Adrenal gland (tissue), 19 donors: ENCODE measurements at places on chromosomes 6 and 20. TPM values are rescaled to one million over a fixed set of nuclear protein-coding genes. Genes with fewer than 3 reads are reported as not detected.

PCED1A gene
- 16.8 TPM for total RNA-seq

PSMB9 gene
- 32.0 TPM for total RNA-seq

CARMIL1 gene
- 36.2 TPM for total RNA-seq

OR2H1 gene
- total RNA-seq: not detected

TULP1 gene
- total RNA-seq: not detected

SNRPB2 gene
- 39.8 TPM for total RNA-seq

GJE1 gene
- total RNA-seq: not detected

- no peak overlapping the region for H3K27ac ChIP-seq
- no peaks in the 10 kb centered on the region for H3K36me3 ChIP-seq
- no peaks in the 10 kb centered on the region for H3K4me1 ChIP-seq
- DNase-seq: no peak
- no peaks in the 10 kb centered on the region for H3K27me3 ChIP-seq
These were observed 100.2 kb downstream of the PERP start for GRCh38 chr6:138007014-138007472.

GRCh38 chr20:38249536-38250310 is 10.8 kb downstream of the KIAA1755 start:
- DNase-seq: no peak
- H3K27me3 ChIP-seq: no peaks in the 10 kb centered on the region
- H3K4me3 ChIP-seq: no peak overlapping the region
- no peaks in the 10 kb centered on the region for H3K36me3 ChIP-seq
- no peak overlapping the region for H3K27ac ChIP-seq
- no peaks in the 10 kb centered on the region for H3K4me1 ChIP-seq

DNA sequence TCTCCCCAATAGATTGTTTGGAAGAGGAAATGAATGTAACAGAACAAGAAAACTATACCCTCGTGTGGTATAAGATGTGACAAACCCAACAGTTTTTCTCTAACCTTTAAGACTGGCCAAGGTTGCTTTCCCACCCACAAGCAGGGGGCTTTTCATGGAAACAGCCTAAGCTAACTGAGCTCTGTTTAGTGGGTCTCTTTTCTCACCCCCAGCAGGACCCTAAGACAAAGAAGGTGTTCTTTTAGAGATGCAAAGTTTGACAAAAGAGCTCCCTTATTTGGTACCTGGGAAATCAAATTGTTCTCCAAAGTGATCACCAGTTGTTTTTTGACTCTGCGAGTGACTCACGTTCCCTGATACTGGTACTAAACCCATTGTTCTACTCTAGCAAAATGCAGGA is 59.1 kb downstream of the MBOAT1 start:
- no peak for DNase-seq
- H3K27me3 ChIP-seq: no peaks in the 10 kb centered on the region
- no peaks in the 10 kb centered on the region for H3K36me3 ChIP-seq
- H3K27ac ChIP-seq: no peak overlapping the region
- no peak overlapping the region for H3K4me3 ChIP-seq

- no peak overlapping the region for H3K27ac ChIP-seq
- no peak for DNase-seq
- H3K36me3 ChIP-seq: no peaks in the 10 kb centered on the region
- H3K4me1 ChIP-seq: no peaks in the 10 kb centered on the region
- no peaks in the 10 kb centered on the region for H3K27me3 ChIP-seq
These were observed 40.6 kb upstream of the ECHDC1 start for GRCh38 chr6:127383988-127384387.

DNA sequence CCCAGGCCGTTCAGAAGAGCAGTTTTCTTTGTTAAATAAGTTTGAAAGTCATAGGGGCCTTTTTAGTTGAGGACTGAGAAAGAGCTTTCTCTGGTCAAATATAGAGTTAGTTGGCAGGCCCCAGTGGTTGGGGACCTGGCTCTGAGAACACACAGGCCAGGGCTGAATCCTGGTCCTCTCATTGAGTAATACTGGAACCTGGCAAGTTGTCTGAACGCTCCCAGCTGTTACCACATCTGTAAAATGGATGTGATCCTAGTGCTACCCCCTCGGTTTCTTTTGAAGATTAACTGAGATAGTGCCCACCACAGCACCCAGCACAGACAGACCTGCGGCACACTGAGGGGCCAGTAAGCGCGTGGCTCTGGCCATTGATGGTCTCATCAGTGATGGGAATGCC is 215.5 kb downstream of the ZDHHC14 start:
- H3K27me3 ChIP-seq: no peaks in the 10 kb centered on the region
- no peak for DNase-seq
- no peak overlapping the region for H3K4me3 ChIP-seq
- no peaks in the 10 kb centered on the region for H3K36me3 ChIP-seq
- no peak overlapping the region for H3K27ac ChIP-seq

- no peak overlapping the region for H3K27ac ChIP-seq
- no peaks in the 10 kb centered on the region for H3K36me3 ChIP-seq
- H3K4me3 ChIP-seq: no peak overlapping the region
- DNase-seq: no peak
These were observed 301.9 kb upstream of the SUPT3H start for GRCh38 chr6:45679631-45680030.

GRCh38 chr6:53664623-53665022 is 933 bp downstream of the KLHL31 start:
- H3K36me3 ChIP-seq: no peaks in the 10 kb centered on the region
- no peak overlapping the region for H3K27ac ChIP-seq
- H3K27me3 ChIP-seq: no peaks in the 10 kb centered on the region
- DNase-seq: no peak

DNA sequence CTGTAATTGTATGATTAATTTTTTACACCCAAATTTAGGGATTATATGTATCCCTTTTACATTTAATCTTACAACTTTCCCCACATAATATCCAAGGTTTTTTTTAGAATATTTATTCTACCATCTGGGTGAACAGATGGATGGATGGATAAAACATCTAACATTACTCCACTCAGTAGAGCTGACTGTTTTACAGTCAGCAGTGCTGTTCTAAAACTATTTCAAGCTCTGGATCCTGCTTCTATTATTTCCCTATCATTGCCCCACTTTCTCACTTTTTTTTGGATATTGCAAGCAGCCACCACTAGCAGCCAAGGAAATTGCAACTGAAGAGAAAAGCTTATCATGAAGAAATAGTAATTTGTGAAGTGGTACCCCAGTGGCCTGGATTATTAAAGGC is 173.7 kb downstream of the ARHGAP18 start:
- DNase-seq: no peak
- no peak overlapping the region for H3K4me3 ChIP-seq
- H3K36me3 ChIP-seq: no peaks in the 10 kb centered on the region
- no peaks in the 10 kb centered on the region for H3K27me3 ChIP-seq
- no peaks in the 10 kb centered on the region for H3K4me1 ChIP-seq
- no peak overlapping the region for H3K27ac ChIP-seq

DNA sequence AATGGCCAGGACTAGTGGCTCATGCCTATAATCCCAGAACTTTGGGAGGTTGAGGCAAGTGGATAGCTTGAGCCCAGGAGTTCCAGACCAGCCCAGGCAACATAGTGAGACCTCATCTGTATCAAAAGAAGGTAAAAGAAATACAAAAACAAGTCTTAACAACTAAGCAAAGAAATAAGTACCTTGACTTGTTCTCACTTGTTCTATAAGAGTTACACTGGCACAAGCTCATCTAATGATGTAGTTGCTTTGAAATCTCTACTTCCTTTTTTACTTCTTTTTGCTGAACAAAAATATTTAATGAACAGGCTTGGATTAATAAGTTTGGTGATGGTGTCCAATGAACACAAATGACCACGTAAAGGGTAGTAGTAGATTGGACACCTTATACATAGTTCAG is 72.2 kb downstream of the SGK1 start:
- H3K36me3 ChIP-seq: no peaks in the 10 kb centered on the region
- no peak for DNase-seq
- H3K4me1 ChIP-seq: peaks cover 32% of the 10 kb centered on the region
- H3K27ac ChIP-seq: no peak overlapping the region

DNA sequence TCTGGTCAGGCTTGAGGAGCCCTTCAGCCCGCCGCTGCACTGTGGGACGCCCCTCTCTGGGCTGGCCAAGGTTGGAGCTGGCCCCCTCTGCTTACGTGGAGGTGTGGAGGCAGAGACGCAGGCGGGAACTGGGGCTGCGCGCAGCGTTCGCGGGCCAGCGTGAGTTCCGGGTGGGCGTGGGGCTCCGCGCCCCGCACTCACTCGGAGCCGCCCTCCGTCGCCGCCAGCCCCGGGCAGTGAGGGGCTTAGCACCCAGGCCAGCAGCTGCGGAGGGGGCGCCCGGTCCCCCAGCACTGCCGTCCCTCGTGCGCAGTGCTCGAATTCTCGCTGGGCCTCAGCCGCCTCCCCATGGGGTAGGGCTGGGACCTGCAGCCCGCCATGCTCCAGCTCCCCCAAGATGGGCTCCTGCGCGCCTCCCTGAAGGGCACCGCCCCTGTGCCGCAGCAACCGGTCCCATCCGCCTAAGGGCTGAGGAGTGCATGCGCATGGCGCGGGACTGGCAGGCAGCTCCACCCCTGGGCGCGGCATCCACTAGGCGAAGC is 695.9 kb downstream of the EPHA7 start:
- no peak for DNase-seq
- no peak overlapping the region for H3K27ac ChIP-seq
- no peak overlapping the region for H3K4me3 ChIP-seq
- H3K36me3 ChIP-seq: no peaks in the 10 kb centered on the region
- no peaks in the 10 kb centered on the region for H3K27me3 ChIP-seq

DNA sequence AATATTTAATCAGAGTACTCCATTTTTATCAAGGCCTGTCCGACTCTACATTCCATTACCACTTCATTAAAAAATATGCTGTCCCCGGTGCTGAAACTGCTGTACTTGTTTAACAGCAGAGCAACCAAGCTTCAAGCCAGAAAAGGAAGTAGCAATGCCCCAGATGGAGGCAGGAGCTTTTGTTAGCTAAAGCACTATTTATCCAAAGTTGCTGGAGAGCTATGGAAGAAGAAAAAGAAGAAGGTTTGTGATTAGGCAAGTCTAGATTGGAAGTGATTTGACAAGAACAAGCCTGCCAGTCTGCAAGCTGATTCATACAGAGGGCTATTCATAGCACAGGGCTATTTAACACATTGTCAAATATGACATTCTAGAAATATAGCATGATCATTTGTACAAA is 160.9 kb upstream of the SPTLC3 start:
- H3K4me3 ChIP-seq: no peak overlapping the region
- no peaks in the 10 kb centered on the region for H3K4me1 ChIP-seq
- DNase-seq: no peak
- no peak overlapping the region for H3K27ac ChIP-seq

GRCh38 chr6:11149551-11149950 is 38.0 kb upstream of the ERVFRD-1 start:
- H3K27me3 ChIP-seq: no peaks in the 10 kb centered on the region
- H3K4me3 ChIP-seq: no peak overlapping the region
- no peak for DNase-seq

DNA sequence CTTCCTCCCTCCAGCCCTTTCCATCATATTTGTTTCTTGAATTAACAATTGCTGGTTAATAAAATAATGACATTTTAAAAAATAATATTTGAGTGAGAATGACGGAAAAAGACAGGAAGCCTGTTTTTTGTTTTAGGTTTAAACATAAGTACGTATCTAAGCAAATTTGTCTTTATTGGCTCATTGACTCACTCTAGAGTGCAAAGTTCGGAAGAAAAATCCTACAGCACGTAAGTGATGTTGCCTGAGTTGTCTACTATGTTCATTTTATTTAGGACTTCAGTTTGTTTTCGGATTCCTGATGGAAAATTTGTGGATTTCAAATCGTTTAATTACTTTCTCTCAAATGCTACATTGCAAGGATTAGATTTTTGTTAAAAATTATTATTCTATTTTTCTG is 1435.7 kb upstream of the ADGRB3 start:
- H3K27ac ChIP-seq: no peak overlapping the region
- no peaks in the 10 kb centered on the region for H3K4me1 ChIP-seq
- no peaks in the 10 kb centered on the region for H3K27me3 ChIP-seq
- no peak overlapping the region for H3K4me3 ChIP-seq
- no peak for DNase-seq
- H3K36me3 ChIP-seq: no peaks in the 10 kb centered on the region

DNA sequence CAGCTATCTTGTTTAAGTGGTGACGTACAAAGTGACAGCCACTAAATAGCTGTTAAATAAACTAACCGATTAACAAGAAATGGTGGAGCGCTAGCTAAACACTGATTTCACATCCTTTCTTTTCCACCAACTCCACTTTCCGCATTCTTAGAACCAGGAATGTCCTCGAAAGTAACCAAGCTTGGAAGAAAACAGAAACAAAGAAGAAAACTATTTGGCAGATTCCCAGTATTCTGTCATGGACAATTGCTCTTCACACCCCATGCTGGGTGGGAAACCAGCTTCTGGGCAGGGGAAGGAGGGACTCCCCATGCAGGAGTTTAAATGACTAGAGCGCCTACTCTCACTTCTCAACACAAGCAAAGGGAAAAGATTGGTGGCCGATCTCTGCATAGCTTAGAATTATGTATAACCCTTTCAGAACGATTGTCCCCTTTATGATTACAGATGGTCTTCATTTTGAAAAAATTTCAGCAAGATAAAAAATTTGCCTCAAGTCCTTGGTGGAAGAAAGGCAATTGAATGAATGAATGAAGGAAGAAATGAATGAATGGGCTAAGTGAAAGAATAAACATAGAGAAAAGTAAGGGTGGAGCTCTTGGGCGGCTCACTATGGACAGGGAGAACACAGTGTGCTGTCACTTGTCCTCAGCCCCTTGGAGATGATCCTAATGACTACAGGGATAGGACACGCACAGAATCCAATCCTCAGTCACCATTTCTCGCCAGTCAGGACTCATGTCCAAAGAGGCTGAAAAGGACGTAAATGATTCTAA is 148.7 kb upstream of the NEDD9 start:
- no peak overlapping the region for H3K4me3 ChIP-seq
- H3K27ac ChIP-seq: no peak overlapping the region

DNA sequence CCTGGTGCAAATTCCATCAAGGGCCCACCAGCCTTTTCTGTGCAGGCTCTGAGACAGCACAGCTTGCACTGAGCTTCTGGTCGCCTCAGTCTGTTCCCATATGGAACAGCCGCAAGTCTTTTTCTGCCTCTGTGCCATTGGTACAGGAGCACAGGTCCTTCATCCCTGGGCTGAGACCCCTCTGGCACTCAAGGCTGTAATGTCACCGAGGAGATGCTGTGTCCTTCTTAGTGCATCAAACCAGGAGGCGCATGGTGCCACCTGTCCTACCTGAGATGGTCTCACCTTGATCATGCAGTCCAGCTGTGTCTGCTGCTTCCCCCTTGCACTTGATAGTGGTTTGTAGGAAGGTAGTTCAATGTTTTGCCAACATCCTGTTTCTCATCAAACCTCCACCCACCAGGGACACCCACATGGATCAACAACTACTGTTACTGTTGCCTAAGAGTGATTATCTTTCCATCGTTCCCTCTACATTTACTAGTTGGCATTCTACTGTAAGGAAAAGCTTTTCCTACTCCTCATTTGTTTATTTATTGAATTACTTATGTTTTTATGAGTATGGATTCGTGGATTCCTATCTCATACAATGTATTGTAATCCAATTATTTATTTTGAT is 29.0 kb downstream of the FAM50B start:
- no peak for DNase-seq
- H3K4me3 ChIP-seq: no peak overlapping the region
- H3K27me3 ChIP-seq: no peaks in the 10 kb centered on the region
- no peaks in the 10 kb centered on the region for H3K36me3 ChIP-seq
- H3K27ac ChIP-seq: no peak overlapping the region
